ENCODE measurements at places on chromosomes 4 and X.

GRCh38 chr4:52658641-52659000 lies 480 bp downstream of the USP46 start:
- DNase-seq: no peak

DNA sequence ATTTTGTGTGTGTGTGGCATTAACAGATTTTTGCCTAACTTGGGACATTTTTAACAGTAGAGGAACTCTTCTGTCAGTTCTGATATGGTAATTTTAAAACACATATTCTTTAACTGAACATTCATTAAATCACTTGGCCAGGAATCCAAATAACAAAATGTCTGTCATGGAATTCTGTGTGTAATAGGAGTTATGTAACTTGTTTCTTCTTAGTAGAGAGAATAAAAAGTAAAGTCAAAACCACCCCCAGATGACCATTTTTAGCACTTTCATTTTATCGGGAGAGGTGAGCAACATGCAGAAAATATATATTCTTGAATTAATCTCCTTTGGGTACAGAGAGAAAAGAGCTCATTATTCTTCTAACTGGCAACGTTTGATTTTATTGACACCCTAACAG lies 1740.3 kb downstream of the STIM2 start:
- DNase-seq: no peak

DNA sequence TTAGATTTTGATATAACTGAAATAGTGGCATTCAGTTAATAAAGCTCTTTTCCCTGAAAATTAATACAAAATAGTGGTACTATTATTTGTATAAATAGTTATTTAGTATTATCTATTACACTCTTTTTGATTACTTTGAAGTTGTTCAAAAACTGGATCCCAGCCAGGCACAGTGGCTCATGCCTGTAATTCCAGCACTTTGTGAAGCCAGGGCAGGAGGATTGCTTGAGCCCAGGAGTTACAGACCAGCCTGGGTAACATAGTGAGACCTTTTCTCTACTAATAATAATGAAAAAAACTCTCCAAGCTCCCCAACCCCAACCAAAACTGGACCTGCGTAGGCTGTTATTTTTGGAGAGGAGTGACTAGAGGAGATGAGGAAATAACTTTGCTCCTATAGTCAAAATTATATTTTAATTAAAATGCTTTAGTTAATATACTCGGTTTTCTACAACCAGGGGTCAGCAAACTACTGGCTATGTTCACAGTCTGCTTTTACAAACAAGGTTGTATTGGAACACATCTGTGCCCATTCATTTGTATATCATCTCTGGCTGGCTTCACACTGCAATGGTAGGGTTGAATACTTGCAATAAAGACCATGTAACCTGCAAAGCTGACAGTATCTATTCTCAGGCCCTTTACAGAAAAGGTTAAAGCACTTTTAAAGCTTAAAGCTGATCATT lies 27.6 kb downstream of the GUCY1A1 start:
- no peak for DNase-seq

GRCh38 chrX:148417934-148418333 lies 82.5 kb upstream of the AFF2 start:
- no peak for DNase-seq

GRCh38 chrX:44989995-44990770 lies 117.2 kb downstream of the KDM6A start:
- no peak for DNase-seq

DNA sequence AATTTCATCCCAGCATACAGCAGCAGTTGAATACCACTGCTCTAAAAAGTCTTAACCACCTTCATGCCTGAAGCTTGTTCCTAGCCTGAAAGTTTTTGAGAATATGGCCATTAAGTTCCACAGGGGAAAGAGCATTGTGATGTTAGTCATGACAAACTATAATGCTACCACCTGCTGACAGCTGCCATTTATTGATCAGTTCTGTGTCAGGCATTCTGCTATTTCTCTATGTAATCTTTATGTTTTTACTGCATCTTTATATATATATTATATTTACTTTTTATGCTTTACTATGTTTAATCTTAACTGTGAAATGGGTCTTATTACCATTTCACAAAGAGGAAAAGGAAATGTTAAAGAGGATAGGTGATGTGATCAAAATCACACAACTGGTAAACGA lies 54.0 kb downstream of the ARX start:
- no peak for DNase-seq

GRCh38 chr4:183960046-183960420 lies 54.9 kb downstream of the STOX2 start:
- DNase-seq: no peak

GRCh38 chr4:24433515-24434214 lies 150.7 kb downstream of the DHX15 start:
- no peak for DNase-seq

- DNase-seq: no peak
Observed at GRCh38 chr4:97662133-97662532, 481.1 kb downstream of the STPG2 start.

Data from stimulated activated CD4-positive, alpha-beta T cell treated with anti-CD3 and anti-CD28 coated beads, Interleukin-4, amount 100 ng/mL, for 1 hour (primary cell).